ENCODE measurements at places on chromosomes 6 and 20. TPM values are rescaled to one million over a fixed set of nuclear protein-coding genes. Genes with fewer than 3 reads are reported as not detected.

GRCh38 chr20:3407771-3408637 lies 535 bp upstream of the DNAAF9 start:
- peak; percentile 91 for DNase-seq

- no peak for DNase-seq
These were observed 19.8 kb downstream of the SDC4 start for GRCh38 chr20:45328451-45328850.

DNA sequence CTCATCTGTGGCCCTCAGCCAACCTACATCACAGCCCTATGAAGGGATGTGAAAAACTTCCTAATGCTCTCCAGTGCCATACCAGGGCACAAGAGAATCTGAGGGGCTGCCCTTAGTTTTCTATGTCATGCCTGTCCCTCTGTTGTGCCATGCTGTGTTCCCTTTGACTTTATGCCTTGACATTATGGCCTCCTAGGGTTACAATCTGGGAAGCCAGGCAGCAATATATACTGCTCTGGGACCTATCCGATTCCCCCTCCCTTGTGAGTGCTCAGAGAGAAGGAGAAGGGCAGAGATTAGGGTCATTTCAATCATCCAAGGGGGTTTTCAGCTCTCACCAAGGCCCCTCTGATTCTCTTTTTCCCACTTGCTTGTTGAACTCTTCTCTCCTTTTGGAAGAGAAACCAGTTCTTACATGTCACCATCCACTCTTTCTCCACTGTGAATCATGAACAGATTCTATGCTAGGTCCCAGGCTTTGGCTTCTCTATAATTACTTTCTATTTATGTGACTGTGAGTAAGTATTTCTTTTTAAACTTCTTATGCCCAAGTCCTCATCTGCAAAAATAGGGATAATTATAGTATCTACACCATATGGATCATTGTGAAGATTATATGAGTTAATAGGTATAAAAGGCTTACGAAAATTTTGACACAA lies 14.2 kb upstream of the FRK start:
- no peak for DNase-seq

DNA sequence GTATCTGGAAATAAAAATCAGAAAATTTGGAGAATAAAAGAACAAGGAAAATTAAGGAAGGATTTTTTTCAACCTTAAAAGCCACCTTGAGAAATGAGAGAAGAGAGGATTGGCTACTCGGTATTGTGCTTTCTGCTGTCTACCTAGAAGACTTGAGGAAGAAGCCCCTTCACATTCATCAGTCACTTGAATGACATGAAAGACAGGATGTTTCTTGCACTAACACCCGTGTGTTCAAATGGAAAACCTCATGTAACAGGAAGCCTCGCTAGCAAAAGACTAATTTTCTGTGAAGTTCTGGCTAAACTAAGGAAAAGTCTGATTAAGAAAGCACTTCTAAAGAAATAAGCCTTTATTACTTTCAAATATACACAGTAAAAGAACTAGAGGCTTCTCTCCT lies 69.9 kb downstream of the OLIG3 start:
- DNase-seq, result no peak

DNA sequence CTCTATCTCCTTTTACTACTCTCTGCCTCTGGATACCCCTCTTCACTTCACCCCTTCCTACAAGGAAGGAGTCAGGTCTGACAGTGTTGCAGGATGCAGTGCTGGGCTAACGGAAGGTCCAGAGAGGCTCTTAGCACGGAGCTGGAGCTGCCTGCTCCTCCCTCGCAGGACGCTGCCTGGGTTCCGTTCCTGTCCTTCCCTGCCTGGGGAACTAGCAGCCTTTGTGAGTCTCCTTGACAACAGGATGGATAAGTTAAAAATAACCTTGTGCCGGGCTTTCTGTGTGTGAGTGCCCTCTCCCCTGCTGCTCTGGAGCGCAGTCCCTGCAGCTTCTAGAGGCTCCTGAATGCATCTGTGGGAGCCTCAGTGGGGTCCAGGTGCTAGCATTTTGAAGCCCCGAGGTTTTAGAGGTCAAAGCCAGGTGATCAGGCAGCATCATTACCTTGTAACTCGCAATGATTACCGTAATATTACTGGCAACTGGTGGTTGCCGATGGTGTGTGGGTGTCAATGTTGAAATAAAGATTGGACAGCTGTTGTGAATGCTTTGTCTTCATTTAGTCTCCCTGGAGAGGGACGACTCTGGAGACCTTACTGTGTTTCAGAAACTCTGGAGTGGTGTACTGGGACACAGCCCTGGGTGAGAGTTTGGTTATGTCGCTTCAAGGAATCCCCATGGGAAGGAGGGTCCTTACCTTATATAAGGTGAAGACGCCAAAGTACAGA lies 44.4 kb downstream of the CDS2 start:
- peak; percentile 75 for DNase-seq

DNA sequence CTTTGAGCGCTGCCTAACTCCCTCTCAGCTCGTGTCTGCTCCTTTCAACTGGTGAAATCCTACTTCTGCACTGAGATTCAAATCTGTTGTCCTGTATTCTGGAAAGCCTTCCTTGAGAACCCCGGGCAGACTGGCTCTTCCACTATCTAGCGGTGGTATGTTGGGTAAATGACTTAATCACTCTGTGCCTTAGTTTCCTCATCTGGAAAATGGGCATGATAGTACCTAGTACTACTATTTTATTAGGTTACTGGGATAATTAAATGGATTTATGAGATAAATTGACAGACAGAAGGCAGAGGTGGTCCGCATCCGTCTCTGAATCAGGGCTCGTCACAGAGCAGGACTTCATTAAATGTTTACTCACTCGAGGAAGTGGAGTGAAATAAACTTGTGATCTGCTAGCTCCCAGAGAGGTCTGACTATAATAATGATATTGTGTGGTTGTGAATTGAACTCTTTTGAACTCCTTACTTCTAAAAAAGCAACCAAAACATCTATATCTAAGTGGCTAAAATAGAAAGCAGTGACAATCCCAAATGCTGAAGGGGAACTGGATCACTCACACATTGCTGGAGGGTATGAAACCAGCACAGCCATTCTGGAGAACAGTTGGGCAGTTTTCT lies 26.6 kb downstream of the PPP1R16B start:
- no peak for DNase-seq

DNA sequence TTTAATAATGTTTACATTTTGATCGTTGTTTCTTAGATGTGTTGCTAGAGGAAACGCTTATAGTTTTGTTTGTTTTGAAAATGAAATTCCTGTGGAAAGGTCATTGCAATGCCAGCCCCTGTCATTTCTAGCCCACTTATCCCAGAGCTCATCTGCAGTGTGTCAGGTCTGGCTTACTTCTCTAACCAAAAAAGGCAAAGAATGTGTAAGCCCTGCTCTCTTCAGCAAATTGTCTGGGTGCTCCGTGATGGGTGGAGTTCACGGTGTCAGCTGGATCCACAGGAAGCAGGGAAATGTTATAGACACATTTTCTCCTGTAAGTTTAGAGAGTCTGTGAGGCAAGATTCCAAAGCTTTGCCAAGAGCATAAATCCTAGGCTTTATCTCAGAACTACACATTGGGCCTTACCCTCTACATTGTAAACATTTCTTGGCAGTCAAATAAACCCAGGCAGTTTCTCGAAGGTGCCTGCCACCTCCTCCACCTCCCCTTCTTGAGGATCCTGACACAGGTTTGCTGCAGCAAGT lies 50.9 kb downstream of the RPRD1B start:
- DNase-seq, result no peak

- peak; percentile 57 for DNase-seq
These were observed 4.7 kb downstream of the SCUBE3 start for GRCh38 chr6:35218456-35218855.

DNA sequence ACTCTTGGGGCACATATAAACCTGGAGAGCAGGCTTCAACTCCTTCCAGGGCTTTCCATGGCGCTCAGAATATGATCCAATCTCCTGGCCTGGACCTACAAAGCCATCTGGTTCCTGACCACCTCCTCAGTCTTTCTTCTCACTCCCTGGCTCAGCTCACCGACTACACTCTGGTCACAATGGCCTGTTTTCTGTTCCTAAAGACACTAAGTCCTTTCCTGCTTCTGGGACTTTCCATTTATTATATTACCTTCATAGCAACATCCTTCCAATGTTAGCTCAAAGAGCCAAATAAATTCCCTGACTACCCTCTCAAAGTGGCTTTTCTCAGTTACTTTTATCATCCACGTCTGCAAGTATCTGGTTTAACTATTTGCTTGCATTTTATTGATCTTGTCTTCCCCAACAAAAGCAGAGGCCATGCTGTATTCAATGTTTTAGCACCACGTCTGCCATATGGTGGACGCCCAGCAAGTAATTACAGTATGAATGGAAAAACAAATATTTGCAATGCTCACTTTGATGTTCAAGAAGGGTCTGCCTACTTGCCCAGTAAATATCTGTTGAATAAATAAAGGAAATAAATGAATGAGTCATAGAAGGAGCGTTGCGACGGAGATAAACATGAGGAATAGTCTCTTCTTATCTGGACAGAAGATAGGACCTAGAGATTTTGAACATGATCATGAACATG lies 328.4 kb downstream of the ESR1 start:
- DNase-seq, result no peak

DNA sequence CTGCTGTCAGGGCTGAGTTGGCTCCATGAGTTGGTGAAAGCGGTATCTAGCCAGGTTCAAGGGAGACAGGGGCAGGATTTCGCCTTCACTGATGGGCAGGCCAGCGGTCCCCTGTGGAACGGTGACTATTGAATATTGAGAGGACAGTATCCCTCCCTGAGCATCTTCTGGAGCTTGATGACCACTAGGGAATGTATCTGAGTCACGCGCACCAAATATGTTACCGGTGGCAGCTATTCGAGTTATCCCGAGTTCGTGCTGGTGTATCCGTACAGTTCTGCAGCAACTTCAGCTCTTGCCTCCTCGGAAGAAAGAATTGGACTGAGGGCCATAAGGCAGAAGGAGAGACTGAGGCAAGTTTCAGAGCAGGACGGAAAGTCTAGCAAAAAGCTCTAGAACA lies 24.8 kb downstream of the MTHFD1L start:
- no peak for DNase-seq

DNA sequence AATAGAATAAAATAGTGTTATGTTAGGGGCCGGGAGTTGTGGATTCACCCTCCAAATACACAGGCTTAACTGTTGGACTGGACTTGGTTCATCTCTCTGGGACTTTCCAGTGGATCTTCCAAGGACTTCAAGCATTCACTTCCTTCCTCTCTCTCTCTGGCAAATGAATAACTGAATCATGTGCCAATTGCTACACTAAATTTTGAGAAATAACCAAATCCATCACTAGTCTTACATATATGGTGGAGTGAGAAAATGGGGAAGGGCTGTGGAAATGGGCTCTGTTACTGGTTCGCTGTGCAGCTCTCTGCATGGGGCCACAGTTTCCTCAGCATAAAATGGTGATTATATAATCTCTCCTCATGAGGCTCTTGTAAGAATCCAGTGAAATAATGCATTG lies 6.8 kb upstream of the KIAA1755 start:
- no peak for DNase-seq

DNA sequence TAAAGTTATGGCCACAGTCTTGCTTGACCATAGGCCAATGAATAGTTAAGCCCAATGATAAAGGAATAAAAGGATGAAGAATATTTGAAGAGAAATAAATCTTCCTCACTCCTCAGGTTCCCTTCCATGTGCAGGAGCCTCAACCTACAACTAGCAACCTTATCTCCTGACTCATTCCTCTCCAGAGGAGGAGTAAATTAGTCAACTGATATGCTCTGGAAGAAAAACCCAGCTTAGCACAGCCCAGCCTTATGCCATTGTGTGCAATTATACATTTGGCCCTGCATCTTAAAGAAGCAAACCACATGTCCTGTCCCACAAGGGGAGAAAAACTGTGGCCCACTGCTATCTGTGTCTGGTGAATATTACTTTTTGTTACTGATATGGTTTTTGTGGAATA lies 82.1 kb downstream of the PHIP start:
- no peak for DNase-seq

GRCh38 chr6:112697265-112697664 lies 350.1 kb downstream of the RFPL4B start:
- no peak for DNase-seq

DNA sequence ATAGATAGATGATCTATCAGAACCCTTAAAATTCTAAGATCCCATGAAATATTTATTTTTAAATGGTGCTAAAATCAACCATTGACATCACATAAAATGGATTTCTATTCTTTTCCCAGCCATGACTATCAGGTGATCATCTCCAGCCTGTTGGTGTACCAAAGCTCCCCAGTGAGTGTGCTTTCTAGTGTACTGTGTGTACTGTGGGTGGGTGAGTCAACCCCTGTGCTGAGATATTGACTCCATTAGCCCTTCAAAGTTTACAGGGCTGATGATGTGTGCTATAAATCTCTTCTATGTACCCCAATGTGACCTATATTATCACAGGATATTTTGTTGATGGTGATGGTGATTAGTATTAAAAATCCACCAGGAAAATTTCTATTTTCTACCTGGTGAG lies 344.6 kb downstream of the MMUT start:
- no peak for DNase-seq

DNA sequence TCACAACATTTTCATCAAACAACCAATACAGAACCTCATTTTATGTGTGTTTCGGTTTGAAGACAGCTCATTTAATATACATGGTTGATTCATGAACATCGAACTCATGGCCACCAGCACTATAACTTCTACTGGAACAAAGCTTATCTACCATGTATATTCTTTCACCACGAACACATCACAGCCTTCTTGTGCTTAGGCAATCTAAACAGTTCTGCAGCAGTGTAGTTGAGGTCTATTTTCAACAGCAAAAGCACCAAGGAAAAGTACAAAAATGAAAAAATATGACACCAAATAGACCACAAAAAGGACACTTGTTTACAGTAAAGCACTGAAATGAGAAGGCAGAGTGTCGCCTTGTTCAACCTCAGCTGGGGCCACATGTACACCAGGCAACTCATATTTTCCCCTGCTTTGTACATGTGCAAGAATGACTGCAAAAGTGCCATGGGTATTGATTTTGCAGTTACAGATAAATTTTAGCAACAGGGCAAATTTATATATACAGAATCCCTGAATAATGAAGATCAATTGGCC lies 25.8 kb upstream of the KCNK5 start:
- DNase-seq, result no peak

DNA sequence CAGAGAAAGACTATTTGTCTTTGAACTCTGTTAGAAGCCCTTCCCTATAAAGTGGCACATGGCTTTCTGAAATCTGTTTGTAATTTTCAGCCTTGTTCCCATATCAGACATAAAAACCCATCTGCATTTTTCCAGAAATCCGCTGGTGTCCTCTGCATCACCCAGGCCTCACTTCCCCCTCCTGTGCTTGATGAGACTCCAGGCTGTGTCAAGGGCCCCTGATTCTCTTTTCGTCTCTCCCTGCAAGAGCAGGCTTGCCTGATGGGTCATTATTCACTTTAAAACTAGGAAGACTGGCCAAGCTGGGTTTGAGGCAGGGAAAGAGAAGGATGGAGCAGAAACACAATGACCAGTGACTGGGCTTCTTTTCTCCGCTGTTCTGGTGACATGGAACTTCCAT lies 10.6 kb upstream of the PROKR2 start:
- no peak for DNase-seq

The SCRT2 gene
- not detected for total RNA-seq

The ACTR5 gene
- total RNA-seq, result 7.1 TPM

The RAET1L gene
- total RNA-seq, result not detected
